NCI-H187 (cell line): ENCODE measurements at places on chromosomes 5 and 9.

DNA sequence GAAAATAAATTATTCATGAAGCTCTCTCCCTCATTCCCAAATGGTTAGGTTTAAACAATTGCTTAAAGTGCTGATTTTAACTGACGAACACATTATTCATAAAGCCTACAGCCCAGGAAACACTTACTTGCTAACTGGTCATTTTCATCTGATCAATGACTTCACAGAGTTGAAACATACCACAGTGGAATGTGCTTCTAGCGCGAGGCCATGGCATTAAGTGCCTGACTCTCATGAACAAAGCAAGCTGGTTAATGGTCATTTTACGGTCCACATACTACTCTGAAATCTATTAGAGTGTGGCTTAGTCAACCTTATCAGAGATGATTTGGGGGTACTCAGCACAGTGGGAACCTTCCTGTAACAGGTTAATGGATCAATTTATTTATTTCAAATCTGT, 114.6 kb downstream of the MED27 start:
- no peak for DNase-seq

- DNase-seq: no peak
Measured at GRCh38 chr5:98458004-98458403, 315.5 kb upstream of the RGMB start.

- no peak for DNase-seq
Measured at GRCh38 chr9:81969971-81970370, 18.6 kb upstream of the SPATA31D1 start.

DNA sequence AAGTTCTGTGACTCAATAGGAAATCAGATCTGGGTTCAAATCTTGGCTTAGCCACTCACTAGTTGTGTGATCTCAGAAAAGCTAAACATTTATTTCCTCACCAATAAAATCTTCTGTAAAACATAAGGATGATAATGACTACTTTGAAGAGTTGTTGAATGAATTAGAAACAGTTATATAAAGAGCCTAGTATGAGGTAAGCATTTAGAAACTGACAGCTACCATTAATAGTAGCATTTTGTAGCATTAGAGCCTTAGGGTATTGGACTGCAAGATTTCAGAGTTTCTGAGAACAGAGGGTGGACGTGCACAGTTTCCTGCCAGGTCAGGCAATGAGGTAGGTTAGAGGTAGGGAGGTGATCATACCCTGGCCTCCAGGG, 293.2 kb downstream of the CWC27 start:
- DNase-seq: no peak

DNA sequence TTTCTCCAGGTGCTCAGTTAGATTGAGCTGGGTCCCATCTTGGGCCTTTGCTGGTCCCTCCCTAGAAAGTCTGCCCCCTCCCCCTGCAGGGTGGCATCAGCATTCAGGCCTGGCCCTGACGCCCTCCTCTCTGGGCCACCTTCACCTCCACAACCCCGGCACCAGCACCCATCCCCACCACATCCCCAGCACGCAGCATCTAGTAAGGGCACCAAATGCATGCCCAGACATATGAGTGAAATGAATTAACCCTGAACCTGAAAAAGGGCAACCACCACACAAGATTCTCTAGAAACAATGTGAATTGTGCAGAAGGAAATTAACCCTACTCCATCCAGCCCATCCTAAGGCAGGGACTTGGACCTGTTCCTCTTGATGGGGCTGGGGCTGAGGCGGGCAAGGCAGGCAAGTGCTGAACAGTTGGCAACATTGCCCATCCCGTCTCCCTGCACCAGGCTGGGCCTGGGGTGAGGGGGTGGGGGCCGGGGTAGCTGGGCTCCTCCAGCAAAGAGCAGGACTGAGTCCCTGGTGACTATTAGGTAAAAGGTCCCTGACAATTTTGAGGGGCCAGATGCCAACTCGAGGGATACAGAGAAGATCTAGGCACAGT, 125.9 kb downstream of the KCNIP1 start:
- no peak for DNase-seq

- no peak for DNase-seq
Measured at GRCh38 chr5:10743951-10744350, 17.1 kb downstream of the DAP start.

- DNase-seq: no peak
Measured at GRCh38 chr5:109247986-109248385, 161.8 kb downstream of the PJA2 start.

GRCh38 chr5:76314643-76315042, 88.4 kb upstream of the IQGAP2 start:
- no peak for DNase-seq

DNA sequence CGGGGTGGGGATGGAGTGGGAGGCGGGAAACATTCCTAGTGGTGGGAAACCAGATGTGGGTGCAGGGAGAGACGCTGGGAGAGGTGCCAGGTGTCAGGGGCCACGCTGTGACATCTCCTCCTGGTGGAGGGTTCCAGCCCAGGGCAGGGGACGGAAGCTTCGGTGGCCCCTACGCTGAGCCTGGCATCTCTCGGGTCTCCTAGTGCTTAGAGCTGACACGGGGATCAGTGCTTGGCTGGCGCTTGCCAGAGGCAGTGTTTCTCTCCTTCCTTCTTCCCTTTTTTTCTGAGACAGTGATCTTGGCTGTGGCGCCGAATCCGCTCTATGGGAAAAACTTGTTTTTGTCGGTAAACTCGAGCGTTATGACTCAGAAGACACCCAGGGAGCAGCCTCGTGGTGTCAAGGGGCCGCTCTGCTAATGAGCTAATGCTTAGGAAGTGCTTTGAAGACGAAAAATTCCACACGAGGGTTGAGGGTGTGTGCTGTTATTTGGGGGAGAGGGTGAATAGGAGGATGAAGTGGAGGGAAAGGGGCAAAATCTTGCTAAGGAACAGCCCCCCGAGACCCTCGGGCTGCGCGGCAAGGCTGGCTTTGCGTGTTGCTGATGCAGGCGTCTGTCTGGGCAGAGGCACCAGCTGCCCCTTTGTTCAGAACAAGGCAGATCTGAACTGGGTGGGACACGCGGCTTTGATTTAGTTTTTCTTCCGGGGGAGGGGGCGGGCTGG, 20.4 kb upstream of the IER5L start:
- no peak for DNase-seq

DNA sequence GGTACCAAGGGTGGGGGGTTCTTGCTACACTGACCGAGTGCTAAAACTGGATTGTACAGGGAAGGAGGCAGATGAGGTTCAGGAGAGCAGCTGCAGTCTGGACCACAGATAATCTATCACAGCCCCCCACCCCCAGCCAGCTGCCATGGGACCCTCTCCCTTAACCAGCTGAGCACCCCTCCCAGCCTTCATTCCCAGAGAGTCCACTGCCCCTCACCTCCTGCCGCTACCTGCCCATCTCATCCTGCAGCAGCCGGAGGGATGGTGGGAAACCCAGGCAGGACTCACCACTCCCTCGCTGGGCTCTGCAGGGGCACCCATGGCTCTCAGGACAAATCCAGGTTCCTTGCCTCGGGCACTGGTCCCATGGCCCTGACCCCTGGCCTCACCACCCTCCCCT, 66.7 kb downstream of the MRPL36 start:
- DNase-seq: no peak

- DNase-seq: no peak
Measured at GRCh38 chr5:137563646-137564397, 64.7 kb upstream of the SPOCK1 start.

DNA sequence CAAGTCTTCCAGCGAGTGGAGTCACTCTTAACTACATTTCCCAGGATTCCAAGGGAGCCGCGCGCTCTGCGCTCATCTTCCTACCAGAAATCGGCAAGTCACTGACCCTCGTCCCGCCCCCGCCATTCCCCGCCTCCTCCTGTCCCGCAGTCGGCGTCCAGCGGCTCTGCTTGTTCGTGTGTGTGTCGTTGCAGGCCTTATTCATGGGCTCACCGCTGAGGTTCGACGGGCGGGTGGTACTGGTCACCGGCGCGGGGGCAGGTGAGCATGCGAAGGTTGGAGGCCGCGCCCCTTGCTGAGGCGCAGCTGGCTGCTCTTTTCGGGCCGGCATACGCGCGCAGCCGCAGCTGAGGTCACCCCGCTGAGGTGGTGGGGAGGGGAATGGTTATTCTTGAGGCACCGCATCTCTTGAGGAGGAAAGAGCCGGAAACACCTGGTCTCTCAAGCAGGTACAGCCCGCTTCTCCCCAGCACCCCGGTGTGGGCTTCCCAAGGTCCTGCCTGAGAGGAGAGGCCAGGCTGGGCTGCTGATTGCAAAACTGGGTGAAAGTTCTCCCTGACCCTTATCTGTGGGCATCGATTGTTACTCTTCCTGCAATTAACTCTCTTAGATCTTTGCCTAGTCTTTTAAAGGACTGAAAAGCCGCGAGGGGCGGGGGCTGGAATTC, at the start of gene HSD17B4:
TSS of gene HSD17B4 (plus strand) at position 125 of the 667 bp plus-strand sequence. CDS start at position 204, 79 bp downstream.
- peak; percentile 83 for DNase-seq
